ENCODE measurements at places on chromosomes 2 and 18.
A peak's percentile ranks its signal among the peaks of the same experiment; 100 is the strongest.

- H3K4me3 ChIP-seq, result no peak overlapping the region
- no peak overlapping the region for H3K27ac ChIP-seq
- no peaks in the 10 kb centered on the region for H3K27me3 ChIP-seq
- DNase-seq, result no peak
Observed at GRCh38 chr18:59671551-59671950, 25.7 kb downstream of the CCBE1 start.

DNA sequence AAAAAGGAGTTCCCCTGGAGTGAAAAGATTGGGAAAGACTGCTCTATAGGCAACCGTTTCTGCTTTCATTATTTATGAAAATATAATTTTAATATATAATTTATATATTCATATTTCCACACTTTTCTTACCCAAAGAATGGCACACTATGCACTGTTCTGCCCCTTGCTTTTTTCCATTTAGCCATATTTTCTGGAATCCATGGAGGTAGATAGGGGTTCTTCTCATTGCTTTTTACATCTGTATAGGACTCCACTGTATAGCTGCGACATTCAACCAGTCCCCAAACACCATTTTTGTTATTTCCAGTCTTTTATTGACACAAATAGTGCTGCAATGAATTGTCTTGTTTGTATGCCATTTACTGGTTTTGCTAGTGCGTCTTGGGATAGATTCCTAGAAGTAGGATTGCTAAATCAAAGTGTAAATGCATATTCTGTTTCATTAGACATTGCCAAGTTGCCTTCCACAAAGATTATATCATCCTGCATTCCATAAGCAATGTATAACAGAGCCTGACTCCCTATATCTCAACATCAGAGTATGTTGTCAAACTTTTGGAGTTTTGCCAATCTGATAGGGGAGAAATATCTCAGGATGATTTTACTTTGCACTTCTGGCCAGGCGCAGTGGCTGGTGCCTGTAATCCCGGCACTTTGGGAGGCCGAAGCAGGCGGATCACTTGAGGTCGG is 26.6 kb upstream of the TCF7L1 start:
- no peaks in the 10 kb centered on the region for H3K27me3 ChIP-seq
- no peaks in the 10 kb centered on the region for H3K36me3 ChIP-seq
- no peaks in the 10 kb centered on the region for H3K4me1 ChIP-seq
- DNase-seq, result no peak

GRCh38 chr2:68839260-68839833 is 31.9 kb downstream of the BMP10 start:
- no peaks in the 10 kb centered on the region for H3K27me3 ChIP-seq
- no peaks in the 10 kb centered on the region for H3K4me1 ChIP-seq
- H3K27ac ChIP-seq, result no peak overlapping the region

- peak overlapping the region; percentile 95 for H3K4me3 ChIP-seq
- H3K27me3 ChIP-seq, result no peaks in the 10 kb centered on the region
- peaks cover 10% of the 10 kb centered on the region for H3K4me1 ChIP-seq
Observed at GRCh38 chr2:197705912-197706838, 1.0 kb downstream of the MARS2 start.

GRCh38 chr2:156837635-156838370 is 401.6 kb downstream of the GPD2 start:
- no peak overlapping the region for H3K4me3 ChIP-seq
- no peak for DNase-seq
- H3K27me3 ChIP-seq, result no peaks in the 10 kb centered on the region
- H3K36me3 ChIP-seq, result no peaks in the 10 kb centered on the region
- H3K27ac ChIP-seq, result no peak overlapping the region
- no peaks in the 10 kb centered on the region for H3K4me1 ChIP-seq

DNA sequence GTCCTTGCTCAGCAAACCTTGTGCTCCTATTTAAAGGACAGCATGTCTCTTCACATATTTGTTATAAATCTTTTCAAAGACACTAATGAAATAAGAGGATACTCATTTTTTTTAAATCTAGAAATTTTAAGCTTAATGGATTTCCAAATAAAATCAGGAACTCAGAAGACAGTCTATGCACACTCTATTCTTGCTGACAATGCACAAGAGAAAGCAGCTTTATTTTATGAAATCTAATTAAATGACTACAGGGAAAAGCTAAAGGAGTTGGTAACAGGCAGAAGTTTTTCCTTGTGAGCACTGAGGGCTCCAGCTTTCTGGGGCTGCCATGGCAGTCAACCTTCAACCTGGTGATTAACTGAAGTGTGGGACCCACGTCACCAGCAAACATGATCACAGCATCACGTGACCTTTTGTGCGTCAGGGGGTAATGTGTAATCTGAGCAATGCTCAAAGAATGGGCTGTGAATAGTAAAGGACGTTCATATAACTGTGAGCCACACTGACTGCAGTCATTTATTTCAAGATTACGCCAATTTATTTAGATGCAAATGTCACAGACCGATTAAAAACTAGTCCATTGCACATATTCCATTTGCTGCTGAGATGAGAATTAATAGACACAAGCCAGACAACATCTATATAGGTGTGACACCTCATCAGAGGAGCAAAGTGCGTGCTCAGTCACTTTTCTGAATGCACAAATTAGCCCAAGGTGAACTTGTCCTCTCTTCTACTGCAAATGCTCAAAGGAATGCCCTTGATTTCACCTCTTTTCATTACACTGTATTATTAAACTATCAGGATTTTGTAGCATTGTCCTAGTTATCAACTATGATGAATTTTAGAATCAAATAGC is 11.6 kb upstream of the DNER start:
- no peak for DNase-seq
- no peaks in the 10 kb centered on the region for H3K36me3 ChIP-seq
- no peak overlapping the region for H3K27ac ChIP-seq
- H3K27me3 ChIP-seq, result no peaks in the 10 kb centered on the region
- H3K4me1 ChIP-seq, result no peaks in the 10 kb centered on the region
- no peak overlapping the region for H3K4me3 ChIP-seq

DNA sequence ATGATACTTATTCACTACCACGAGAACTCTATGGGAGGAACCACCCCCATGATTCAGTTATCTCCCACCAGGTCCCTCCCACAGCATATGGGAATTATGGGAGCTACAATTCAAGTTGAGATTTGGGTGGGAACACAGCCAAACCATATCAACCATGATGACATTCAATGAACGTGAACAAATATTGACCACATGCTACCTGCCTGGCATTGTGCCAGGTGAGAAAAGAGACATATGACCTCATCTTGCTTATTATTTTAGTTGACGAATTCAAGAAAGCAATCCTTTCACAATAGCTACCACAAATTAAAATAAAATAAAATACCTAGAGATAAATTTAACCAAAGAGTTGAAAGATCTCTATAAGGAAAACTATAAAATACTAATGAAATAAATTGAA is 286.5 kb upstream of the CRIM1 start:
- H3K4me1 ChIP-seq, result no peaks in the 10 kb centered on the region
- DNase-seq, result no peak
- H3K4me3 ChIP-seq, result no peak overlapping the region

GRCh38 chr2:240247868-240248720 is 107.6 kb upstream of the OTOS start:
- H3K27me3 ChIP-seq, result no peaks in the 10 kb centered on the region
- H3K4me1 ChIP-seq, result peaks cover 28% of the 10 kb centered on the region
- no peak for DNase-seq

DNA sequence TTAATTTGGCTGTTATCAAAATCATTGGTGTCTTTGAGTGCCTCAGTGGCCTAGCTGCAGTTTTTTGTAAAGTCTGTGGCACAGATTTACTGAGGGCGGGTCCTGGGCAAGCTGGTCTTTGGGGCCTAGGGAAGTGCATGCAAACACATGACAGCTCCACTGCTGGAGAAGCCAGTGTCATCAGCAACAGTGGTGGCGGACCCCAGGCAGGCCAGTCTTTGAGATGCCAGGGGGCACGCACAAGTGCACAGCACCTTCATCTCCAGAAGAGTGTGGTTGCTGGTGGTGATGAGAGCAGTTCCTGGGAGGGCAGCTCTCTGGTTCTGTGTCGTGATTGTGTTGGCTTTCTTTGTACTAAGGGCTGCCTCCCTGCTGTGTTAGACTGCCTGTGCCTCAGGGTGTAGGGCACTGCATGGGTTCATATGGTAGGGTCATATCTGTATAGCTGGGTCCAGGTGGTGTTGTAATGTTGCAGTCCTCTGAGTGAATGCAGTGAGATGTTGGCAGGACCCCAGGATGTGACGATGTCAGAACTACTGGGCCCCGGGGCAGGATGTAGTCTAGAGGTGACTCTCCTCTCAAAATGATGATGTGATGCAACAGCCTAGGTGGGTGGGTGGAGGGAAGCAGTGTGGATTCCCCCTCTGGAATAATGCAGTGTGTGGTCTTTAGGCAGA is 646.7 kb upstream of the CDH2 start:
- no peak overlapping the region for H3K27ac ChIP-seq
- H3K36me3 ChIP-seq, result no peaks in the 10 kb centered on the region
- DNase-seq, result no peak
- H3K27me3 ChIP-seq, result no peaks in the 10 kb centered on the region
- no peak overlapping the region for H3K4me3 ChIP-seq

DNA sequence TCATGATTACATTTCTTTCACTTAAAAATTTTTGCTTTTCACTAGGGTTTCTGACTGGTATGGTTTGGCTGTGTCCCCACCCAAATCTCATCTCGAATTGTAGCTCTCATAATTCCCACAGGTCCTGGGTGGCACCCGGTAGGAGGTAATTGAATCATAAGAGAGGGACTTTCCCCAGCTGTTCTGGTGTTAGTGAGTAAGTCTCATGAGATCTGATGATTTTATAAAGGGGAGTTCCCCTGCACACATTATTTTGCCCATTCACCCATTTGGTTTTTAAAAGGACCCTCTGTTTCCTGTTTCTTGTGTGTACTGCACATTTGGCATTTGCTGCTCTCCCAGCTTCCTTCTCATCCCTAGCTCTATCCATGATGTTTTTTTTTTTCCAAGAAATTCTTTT is 27.8 kb upstream of the NETO1 start:
- no peaks in the 10 kb centered on the region for H3K4me1 ChIP-seq
- DNase-seq, result no peak
- H3K27me3 ChIP-seq, result no peaks in the 10 kb centered on the region
- no peak overlapping the region for H3K4me3 ChIP-seq
- no peak overlapping the region for H3K27ac ChIP-seq

DNA sequence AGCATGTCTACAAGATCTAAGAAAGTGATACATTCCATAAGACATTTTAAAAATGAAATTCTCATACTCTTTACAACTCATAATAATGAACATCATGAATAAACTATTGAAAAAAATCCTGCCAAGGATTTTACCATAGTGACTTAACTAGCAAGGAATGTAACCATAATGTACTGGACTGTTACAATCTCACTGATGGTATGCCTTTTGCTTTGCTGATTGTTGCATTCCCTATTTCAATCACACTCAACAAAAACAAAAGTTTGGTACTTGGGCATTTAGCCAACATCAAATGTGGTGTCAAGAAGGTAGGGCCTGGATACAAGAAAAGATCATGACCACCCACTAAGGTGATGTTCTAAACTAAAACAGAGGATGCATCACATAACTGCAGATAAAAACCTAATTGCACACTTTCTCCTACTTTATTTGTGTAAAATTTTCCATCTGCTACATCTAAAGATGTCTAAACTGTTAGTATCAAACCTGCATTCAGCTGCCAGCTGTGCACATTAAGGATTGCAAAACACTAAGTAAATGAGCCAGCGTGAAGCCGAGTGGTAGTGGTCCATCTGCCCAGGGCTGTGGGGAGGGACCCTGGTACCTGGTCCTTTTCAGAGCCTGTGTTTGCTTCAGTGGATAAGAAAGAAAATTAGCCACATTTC is 564.4 kb downstream of the ZEB2 start:
- H3K27me3 ChIP-seq, result no peaks in the 10 kb centered on the region
- H3K4me1 ChIP-seq, result no peaks in the 10 kb centered on the region
- DNase-seq, result no peak
- H3K4me3 ChIP-seq, result no peak overlapping the region
- H3K36me3 ChIP-seq, result no peaks in the 10 kb centered on the region

- H3K36me3 ChIP-seq, result peaks cover 74% of the 10 kb centered on the region
- no peak overlapping the region for H3K27ac ChIP-seq
- peaks cover 3% of the 10 kb centered on the region for H3K27me3 ChIP-seq
- no peak overlapping the region for H3K4me3 ChIP-seq
- no peak for DNase-seq
Observed at GRCh38 chr2:231810905-231811304, 24.7 kb downstream of the COPS7B start.

DNA sequence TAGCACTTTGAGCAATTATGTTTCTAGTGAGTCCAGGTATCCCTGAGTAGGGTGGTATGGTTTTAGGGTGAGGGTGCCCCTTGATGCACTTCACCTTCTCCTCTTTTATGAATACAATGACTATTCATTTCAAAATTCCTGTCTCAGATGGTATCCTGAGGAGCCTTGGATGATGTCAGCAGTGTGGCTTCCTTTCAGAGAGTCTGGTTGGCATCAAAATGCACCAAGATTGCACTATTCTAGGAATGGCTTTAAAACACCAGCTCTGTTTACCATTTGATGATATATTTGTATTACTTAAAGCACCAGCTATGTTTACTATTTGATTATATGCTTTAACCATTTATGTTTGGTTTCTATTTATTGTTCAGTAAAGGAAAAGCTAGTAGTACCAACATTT is 141.0 kb downstream of the FMNL2 start:
- H3K27me3 ChIP-seq, result no peaks in the 10 kb centered on the region
- H3K4me3 ChIP-seq, result no peak overlapping the region

GRCh38 chr2:182717416-182717815 is 1.4 kb downstream of the DNAJC10 start:
- H3K4me3 ChIP-seq, result no peak overlapping the region
- no peak for DNase-seq
- peaks cover 4% of the 10 kb centered on the region for H3K4me1 ChIP-seq
- H3K36me3 ChIP-seq, result no peaks in the 10 kb centered on the region
- H3K27me3 ChIP-seq, result no peaks in the 10 kb centered on the region

DNA sequence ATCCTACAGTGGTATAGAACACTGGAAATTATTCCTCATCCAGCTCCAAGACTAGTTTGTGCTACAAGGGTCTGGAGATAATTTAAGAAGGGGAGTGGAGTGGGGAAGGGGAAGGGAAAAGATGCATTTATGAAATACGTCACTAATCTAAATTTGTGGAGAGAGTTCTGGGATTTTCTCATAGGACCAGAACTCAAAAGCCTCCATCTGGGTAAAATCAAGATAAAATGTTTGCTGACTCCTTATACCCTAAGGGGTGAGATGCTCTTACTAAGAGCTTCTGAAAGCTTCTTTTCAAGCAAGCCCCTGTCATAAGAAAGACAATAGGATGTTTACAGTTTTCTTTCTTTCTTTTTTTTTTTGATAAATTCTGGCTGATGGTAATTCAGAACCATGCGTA is 88.5 kb upstream of the RBMS1 start:
- no peaks in the 10 kb centered on the region for H3K27me3 ChIP-seq
- no peak for DNase-seq
- peaks cover 24% of the 10 kb centered on the region for H3K4me1 ChIP-seq
- H3K4me3 ChIP-seq, result no peak overlapping the region

GRCh38 chr2:234879671-234880455 is 72.0 kb upstream of the SH3BP4 start:
- peaks cover 4% of the 10 kb centered on the region for H3K4me1 ChIP-seq
- no peaks in the 10 kb centered on the region for H3K36me3 ChIP-seq
- no peaks in the 10 kb centered on the region for H3K27me3 ChIP-seq
- DNase-seq, result no peak
- no peak overlapping the region for H3K4me3 ChIP-seq
- no peak overlapping the region for H3K27ac ChIP-seq

Measured in neuronal stem cell (in vitro differentiated cells).